ENCODE measurements at places on chromosomes 16 and 17.

DNA sequence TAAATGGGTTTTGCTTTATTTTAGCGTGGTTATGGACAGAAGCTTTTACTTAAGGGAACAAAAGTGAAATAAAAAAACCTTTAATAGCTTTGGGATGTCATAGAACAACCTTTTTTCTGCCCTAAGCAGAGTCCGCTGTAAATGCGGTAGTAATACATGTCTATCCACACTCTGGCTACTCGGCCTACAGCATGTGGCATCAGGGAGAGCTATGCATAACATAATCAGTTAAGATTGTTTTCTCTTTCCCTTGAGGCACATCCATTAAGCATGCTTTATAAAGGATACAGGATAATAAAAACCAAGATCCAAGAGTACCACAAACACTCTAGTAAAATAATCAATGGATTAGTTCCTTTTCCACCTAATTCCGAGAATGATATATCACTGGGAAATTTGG is 10.3 kb downstream of the RPGRIP1L start:
- no peak for DNase-seq

DNA sequence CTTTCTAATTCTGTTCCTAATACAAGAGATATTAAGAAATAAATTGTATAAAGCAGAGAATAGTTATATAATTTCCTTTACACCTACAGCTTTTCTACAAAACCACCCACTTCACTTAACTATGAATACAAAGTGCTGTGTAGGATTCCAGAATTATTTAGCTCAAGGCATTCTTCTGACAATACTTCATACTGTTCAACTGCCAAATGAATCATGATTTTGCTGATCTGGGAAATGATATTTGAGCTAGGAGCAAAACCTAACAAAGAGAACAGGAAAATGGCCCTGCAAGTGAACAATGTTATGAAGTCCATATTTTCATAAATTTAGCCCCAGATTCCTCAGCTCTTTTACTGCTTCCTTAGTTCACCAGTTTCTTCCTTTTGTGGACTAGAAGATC is 12.9 kb downstream of the BBS2 start:
- no peak for DNase-seq

DNA sequence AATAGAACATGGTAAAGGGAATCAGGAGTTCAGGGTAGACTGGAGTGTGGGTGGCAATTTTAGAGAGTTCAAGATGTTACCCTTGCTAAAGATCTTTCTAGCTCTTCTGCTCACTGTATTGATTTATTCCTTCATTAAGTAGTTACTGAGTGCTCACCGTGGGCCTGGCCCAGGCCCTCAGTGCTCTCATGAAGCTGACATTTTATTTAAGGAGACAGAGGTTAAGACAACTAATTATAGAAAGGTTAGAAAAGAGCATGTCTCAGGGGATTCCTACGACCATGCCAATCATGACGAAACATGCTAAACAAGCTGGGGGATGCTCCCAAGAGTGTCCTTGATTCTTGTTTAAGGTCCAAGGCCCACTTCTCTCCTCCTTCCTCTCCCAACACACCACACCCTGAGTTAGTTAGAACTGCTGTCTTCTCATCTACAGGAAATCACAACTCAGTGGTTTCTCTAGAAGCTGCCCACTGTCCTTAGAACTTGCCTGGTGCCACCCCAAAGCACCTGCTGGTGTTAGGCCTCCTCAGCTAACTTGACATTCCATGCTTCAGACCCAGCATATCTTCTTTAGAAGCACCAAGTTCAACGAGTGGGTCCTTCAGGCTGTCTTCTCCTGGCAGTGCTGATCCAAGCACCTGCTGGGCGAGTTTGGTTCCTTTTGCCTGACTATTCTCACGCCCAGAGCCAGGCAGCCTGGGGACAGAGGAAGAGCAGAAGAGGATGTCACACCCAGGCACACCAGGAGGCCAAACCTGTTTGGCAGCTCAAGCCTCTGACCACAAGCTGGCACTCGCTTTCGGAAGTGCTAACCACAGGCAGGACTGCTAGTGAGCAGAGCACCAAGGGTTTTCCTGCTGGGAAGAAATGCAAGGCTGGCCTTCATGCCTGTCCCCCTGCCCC is 79.0 kb downstream of the GAS7 start:
- DNase-seq: no peak

GRCh38 chr17:21282231-21282630 is 2.3 kb upstream of the MAP2K3 start:
- no peak for DNase-seq

DNA sequence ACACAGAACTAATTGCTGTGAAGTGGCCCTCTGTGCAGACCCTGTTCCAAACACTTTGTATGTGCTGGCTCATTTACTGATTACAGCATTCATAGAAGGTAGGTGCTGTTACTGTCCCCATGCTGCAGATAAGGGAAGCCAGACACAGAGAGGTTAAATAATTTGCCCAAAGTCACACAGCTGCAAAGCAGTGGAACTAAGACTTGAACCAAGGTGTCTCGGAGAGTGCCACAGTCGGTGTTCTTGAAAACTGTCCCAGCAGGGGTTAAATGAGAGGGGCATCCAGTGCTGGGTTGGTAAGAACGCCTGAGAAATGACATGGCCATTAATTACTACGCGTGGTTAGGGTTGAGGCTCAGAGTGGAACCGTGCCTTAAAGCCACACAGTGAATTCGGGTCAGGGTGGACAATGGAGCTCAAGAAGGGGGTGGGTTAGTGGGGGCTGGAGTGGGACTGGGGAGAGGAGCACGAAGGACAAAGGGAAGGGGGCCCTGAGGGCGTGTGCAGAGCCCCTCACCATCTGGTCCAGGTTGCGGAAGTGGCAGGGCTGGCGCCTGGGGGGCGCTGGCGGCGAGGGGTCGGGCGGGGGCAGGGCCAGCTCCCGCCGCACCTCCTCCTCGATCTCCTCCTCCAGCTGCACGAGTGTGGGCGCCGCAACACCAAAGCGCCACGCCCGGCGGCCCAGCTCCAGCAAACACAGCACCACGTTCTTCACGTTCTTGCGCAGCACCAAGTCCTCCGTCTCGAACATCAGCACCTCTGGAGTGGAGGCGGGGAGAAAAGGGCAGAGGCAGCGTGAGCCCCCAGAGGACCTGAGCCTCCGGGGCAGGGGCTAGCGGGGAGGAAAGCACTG is 3.3 kb downstream of the GAS2L2 start:
- DNase-seq: no peak

DNA sequence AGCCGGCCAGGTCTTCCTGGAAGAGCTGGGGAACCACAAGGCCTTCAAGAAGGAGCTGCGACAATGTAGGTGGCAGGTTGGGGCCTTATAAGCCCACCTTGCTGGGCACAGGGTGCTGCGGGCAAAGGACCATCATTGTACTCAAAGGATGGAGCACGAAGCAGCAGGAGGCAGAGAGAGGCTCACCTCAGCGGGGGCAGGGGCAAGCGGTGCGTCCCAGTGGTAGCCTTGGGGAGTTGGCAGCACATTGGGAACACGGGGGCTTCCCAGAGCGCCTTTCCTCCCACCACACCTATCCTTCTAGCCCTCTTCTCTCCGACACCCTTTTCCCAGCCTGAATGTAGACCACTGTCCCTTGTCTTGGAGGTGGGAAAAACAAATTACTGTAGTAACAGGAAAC is 2.1 kb downstream of the CNP start:
- no peak for DNase-seq

DNA sequence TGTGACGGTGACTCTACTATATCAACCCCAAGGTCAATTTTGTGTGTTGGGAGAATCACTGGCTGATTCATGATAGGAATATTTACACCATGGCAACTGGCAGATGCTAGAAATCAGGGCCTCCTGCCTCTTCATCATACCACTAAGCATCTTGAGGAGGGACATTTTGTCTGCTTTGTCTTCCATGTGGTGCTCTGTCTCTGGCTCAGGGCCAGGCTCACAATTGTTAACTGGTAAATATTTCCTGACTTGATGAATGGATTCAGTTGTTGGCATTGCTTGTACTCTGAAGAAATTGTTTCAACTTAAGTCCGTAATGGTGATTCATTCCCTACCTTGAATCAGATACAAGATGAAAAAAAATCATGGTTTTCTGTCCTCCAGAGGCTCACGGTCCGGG is 292.7 kb downstream of the HAPSTR1 start:
- DNase-seq: no peak

DNA sequence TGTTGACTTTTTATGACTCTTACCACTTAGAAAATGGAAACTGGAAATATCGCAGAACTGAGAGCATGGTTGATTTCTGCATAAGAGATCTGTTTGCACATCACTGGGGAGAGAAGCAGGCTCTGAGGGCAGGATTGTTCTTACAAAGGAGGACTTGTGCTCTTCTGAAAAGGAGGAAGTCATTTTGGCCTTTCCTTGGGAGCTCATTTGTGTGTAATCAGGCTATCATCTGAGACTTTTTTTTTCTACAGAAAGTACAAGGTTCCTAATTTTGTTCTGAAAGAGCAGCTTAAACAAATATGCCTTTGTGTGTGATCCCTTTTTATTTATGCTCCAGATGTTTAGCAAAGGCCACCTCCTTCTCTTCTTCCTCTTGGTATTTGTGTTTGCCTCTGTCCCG is 145.7 kb upstream of the CACNG5 start:
- DNase-seq: no peak

- peak; percentile 15 for DNase-seq
These were observed 46.0 kb upstream of the ERCC4 start for GRCh38 chr16:13873835-13874438.

GRCh38 chr17:30398328-30399041 is 19.8 kb downstream of the CPD start:
- DNase-seq: no peak

- no peak for DNase-seq
These were observed 765 bp upstream of the PRM2 start for GRCh38 chr16:11276896-11277593.

- DNase-seq: no peak
These were observed at the start of gene FKBP10 for GRCh38 chr17:41812381-41813151. Gene FKBP10, plus strand, starts transcription at chr17:41813004. Its CDS starts 31 bp downstream, at chr17:41813035.

DNA sequence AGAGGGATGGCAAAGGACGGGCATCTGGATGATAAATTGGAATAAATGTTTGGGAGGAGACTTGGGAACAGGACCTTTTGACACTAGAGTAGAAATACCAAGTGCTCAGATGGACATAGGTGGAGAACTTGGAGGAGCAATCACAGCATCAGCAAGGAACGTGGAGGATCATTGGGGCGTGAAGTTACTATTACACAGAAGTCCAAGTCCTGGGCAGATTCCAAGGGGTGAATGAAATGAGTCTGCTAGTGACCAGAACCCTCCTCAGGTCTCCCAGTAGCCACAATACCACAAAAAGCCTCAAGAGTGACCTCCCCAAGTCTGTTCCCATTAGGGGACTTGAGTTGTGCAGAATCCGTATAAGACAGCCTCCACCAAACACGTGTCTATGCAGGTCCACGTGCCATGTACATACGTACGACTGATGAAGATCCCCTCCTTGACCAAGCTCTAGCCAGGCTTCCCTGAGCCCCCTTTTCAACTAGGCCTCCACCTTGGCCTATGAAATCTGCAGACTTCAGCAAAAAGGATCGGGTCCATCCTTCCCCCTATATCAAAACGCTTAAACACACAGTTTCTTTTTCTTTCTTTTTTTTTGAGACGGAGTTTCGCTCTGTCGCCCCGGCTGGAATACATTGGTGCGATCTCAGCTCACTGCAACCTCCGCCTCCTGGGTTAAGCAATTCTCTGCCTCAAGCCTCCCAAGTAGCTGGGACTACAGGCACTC is 2.2 kb downstream of the C17orf67 start:
- DNase-seq: no peak

DNA sequence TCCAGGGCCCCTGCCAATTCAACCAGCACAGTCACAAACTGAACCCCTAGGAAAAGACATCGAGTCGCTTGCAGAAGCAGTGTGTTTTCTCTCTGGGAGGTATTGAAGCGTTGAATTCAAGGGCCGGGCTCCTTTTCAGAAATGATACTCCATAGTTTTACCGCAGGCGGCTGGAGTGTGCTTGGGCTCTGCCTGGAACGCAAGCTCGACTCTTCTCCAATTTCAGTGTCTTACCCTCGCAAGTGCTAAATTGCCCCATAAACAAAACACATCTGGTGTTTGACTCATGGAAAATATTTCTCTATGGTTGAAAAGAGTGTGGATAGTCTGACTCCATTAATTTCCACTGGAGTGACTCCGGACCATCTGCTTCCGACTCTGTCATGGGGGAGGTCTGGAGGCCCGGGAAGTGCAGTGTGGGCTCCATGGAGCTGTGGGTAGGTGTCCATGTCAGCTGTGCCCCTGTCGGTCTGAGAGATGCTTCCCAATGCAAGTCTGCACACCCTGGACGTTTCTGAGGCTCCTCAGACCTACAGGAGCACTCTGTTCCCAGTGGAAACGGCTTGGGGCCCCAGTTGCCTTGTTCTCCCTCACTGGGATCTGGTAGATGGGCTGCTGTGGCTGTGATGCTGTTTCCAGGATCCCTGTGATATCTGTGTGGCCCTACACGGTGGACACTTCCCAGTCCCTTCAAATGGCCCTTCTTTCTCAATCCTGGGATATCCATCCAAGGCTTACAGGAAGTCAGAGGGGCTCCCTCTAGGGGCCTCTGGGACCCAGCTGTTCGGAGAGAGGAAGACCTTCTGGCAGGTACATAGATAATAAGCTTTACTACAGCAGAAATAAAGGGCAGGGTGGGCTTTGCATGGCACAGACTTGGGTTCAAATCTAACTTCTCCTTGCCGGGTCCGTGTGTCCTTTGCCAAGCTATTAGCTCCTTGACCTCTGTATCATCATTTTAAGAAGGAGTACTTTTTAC is 119.8 kb upstream of the CDH13 start:
- no peak for DNase-seq

GRCh38 chr17:49557312-49558024 is 18.2 kb upstream of the NXPH3 start:
- DNase-seq: peak; percentile 26

DNA sequence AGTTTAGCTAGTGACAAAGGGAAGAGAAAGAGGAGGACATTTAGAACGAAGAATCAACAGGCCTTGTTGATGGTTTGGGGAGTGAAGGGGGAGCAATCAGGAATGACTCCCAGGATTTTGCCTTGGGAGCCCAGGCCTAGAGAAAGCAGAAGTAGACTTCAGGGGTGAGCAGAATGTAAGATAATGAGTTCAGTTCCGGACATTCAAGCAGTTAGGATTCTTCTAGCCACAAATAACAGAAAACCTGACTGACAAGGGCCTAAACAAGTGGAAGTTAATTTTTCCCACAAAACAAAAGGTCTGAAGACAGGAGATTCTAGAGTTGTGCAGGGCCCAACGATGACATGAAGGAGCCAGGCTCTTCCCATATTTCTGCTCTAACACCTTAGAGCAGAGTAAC is 45.9 kb downstream of the SKAP1 start:
- no peak for DNase-seq

GRCh38 chr17:63405741-63406261 is 40.3 kb downstream of the CYB561 start:
- peak; percentile 8 for DNase-seq

Data from NCI-H748 treated with DMSO at 0.1 percent for 48 hours (cell line).